ENCODE measurements at places on chromosomes 7 and 10. TPM values are rescaled to one million over a fixed set of nuclear protein-coding genes. Genes with fewer than 3 reads are reported as not detected.

- H3K4me1 ChIP-seq: no peaks in the 10 kb centered on the region
- no peaks in the 10 kb centered on the region for H3K27me3 ChIP-seq
- no peak overlapping the region for H3K4me3 ChIP-seq
Measured at GRCh38 chr7:63041786-63042185, 956.9 kb upstream of the ZNF722 start.

DNA sequence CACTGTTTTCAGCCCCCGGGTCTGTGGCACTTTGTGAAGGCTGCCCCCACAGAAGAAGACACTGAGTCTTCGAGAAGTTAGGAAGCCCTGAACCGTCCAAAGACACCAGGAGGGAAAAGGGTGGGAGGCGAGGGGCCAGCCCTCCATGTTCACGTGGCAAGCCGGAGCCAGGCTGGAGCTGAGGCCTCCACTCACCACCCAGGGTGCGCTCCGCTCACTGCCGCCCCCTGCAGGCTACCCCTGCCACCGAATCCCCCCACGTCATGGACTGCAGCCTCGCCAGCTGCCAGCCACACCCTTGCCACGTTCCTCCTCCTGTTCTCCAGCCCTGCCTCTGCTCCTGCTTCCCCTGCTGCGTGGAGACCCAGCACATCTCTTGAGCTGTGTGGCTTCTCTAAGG, 59.0 kb upstream of the EN2 start:
- H3K4me1 ChIP-seq: no peaks in the 10 kb centered on the region
- H3K36me3 ChIP-seq: no peaks in the 10 kb centered on the region
- H3K27me3 ChIP-seq: peaks cover 96% of the 10 kb centered on the region
- H3K27ac ChIP-seq: no peak overlapping the region

DNA sequence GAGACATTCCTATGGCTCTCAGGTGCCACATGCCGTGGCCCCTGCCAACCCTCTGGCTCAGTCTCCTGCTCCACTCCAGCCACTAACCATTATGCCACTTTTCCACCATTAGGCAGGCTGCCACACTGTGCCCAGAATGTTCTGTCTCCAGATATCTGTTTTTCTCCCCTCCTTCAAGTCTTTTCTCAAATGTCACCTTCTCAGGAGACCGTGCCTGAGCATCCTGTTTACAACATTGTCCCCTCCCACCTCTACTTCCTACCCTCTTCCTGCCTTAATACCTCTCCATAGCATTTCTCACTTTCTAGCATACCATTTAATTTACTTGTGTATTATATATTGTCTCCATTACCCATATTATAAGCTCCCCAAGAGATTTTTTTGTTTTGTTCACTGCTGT, 162.5 kb upstream of the LYZL2 start:
- no peaks in the 10 kb centered on the region for H3K36me3 ChIP-seq
- no peak for DNase-seq
- no peaks in the 10 kb centered on the region for H3K4me1 ChIP-seq
- no peak overlapping the region for H3K4me3 ChIP-seq
- no peak overlapping the region for H3K27ac ChIP-seq

DNA sequence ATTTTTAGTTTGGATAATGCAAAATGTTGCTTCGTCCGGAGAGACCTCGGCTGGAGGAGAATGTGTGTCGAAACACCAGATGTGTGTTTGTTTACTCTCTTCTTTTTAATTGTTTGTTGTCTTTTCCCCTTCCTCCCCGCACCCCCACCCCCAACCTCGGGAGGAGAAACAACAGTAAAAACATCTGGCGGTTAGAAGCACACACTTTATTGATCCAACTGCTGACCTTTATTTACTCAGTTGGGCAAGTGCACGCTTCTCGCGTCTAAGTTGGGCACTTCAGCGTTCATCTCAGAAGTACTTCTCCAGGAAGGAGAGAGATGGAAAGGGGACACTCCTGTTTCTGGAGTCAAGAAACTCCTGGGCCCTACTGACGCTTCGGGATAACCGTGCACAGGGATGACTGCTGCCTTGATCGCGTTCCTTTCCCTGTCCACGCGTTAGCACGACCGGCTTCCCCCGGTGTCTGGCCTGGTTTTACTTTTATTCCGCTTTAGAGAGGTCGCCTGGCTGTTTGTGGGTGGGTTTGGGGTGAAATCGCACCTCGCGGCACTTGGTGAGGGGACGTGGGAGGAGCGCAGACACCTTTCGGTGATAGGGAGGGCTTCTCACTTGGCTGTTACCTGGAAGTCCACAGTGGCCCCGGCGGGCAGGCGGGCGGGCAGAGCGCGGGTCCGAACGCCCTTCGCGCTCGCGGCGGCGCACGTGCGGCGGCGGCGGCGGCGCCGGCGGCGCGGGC, 168.3 kb upstream of the PPP1R3A start:
- peaks cover 5% of the 10 kb centered on the region for H3K27me3 ChIP-seq
- no peak overlapping the region for H3K27ac ChIP-seq
- no peaks in the 10 kb centered on the region for H3K36me3 ChIP-seq
- peak overlapping the region; percentile 88 for H3K4me3 ChIP-seq
- H3K4me1 ChIP-seq: peaks cover 10% of the 10 kb centered on the region

DNA sequence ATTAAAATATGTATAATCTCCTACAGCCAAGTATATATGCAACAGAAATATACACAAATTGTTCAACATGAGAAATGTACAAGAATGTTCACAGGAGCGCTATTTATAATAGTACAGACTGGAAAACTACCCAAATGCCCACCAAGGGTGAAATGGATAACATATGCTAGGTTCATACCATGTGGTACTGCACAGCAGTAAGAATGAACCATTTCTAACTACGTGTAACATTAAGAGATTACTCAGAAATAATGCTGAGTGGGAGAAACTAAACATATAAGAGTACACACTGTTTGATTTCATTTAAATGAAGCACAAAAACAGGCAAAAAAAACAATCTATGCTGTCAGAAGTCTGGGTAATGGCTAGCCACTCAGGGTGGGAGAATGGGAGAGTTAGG, 45.8 kb downstream of the RNLS start:
- H3K4me3 ChIP-seq: no peak overlapping the region
- H3K27me3 ChIP-seq: no peaks in the 10 kb centered on the region
- no peaks in the 10 kb centered on the region for H3K36me3 ChIP-seq
- H3K4me1 ChIP-seq: no peaks in the 10 kb centered on the region
- DNase-seq: no peak
- no peak overlapping the region for H3K27ac ChIP-seq

- no peaks in the 10 kb centered on the region for H3K36me3 ChIP-seq
- no peak for DNase-seq
- peaks cover 99% of the 10 kb centered on the region for H3K27me3 ChIP-seq
- H3K4me3 ChIP-seq: no peak overlapping the region
- no peak overlapping the region for H3K27ac ChIP-seq
- H3K4me1 ChIP-seq: no peaks in the 10 kb centered on the region
Measured at GRCh38 chr7:132438926-132439325, 137.3 kb downstream of the PLXNA4 start.

GRCh38 chr10:42654419-42654818, 16.0 kb upstream of the ZNF33B start:
- H3K27me3 ChIP-seq: no peaks in the 10 kb centered on the region
- no peaks in the 10 kb centered on the region for H3K4me1 ChIP-seq
- DNase-seq: no peak
- no peak overlapping the region for H3K4me3 ChIP-seq
- H3K27ac ChIP-seq: no peak overlapping the region

DNA sequence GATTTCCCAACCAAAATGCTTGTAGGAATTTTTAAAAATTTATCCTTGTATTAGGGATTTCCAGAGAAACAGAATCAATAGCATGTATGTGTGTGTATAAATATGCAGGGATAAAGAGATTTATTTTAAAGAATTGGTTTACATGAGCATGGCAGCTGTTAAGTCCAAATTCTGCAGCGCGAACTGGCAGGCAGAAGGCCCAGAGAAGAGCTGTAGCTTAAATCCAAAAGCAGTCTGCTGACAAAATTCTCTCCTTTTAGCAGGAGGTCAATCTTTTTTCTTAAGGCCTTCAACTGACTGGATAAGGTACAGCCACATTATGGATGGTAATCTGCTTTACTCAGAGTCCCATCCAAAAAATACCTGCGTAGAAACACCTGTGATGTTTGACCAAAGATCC, 42.0 kb downstream of the PRR15 start:
- H3K27me3 ChIP-seq: no peaks in the 10 kb centered on the region
- no peaks in the 10 kb centered on the region for H3K36me3 ChIP-seq
- H3K4me3 ChIP-seq: peak overlapping the region; percentile 11

GRCh38 chr10:114548662-114549061, 109.4 kb downstream of the ABLIM1 start:
- H3K27me3 ChIP-seq: no peaks in the 10 kb centered on the region
- H3K27ac ChIP-seq: no peak overlapping the region
- DNase-seq: no peak
- no peaks in the 10 kb centered on the region for H3K36me3 ChIP-seq
- peaks cover 16% of the 10 kb centered on the region for H3K4me1 ChIP-seq

DNA sequence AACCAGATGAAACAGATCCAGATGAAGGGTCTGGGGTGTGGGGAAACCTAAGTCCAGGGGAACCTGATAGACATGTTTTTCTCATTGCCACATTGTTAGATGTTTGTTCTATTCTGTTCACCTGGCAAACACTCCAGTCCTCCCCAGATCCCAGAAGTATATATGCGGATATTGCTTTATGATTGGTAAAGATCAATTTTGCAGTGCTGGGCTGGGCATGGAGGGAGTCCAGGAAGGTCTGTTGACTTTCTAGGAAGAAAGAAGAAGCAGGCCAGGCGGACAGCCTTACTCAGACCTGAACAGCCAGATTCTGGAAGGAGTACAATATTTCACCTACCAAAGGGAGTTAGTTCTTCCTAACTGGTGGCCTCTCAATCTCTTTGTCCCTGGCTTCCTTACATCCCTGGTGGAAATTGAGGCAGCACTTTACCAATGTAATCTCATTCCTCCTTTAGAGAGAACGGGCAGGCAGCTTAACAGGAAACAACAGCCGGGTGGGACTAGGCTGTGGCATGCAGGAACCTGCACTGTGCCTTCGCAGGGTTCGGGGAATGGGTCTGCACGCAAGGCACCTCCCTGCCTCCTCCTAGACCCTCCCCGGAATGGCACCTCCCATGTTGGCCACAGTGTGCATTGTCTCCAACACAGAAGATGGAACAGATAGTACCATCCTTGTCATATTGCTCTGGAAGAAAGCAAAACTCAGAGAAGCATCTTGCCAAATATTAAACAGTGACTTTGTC, 930 bp downstream of the GIMAP6 start:
- no peak overlapping the region for H3K27ac ChIP-seq
- H3K4me3 ChIP-seq: no peak overlapping the region
- DNase-seq: no peak
- H3K4me1 ChIP-seq: no peaks in the 10 kb centered on the region
- no peaks in the 10 kb centered on the region for H3K36me3 ChIP-seq
- peaks cover 22% of the 10 kb centered on the region for H3K27me3 ChIP-seq

GRCh38 chr10:16520900-16521299, 779 bp downstream of the C1QL3 start:
- no peak for DNase-seq
- no peaks in the 10 kb centered on the region for H3K27me3 ChIP-seq
- no peak overlapping the region for H3K4me3 ChIP-seq
- no peak overlapping the region for H3K27ac ChIP-seq
- no peaks in the 10 kb centered on the region for H3K36me3 ChIP-seq

- H3K4me1 ChIP-seq: no peaks in the 10 kb centered on the region
- no peaks in the 10 kb centered on the region for H3K27me3 ChIP-seq
- H3K4me3 ChIP-seq: no peak overlapping the region
- no peak overlapping the region for H3K27ac ChIP-seq
Measured at GRCh38 chr7:133275446-133276095, 22.7 kb downstream of the EXOC4 start.

The LIPK gene
- total RNA-seq: not detected

The TOMM7 gene
- total RNA-seq: 588 TPM

Data from PC-9 (cell line).